ENCODE measurements at places on chromosomes 5 and 9.
A peak's percentile ranks its signal among the peaks of the same experiment; 100 is the strongest.

GRCh38 chr5:62791059-62791458, 212.4 kb downstream of the LRRC70 start:
- DNase-seq = no peak

GRCh38 chr5:157858527-157859226, at the start of gene CLINT1:
CLINT1 (minus strand) TSS chr5:157859145; CDS start chr5:157858970, 175 bp downstream.
- peak; percentile 89 for DNase-seq

GRCh38 chr9:111854799-111855198, 41.8 kb upstream of the UGCG start:
- no peak for DNase-seq

DNA sequence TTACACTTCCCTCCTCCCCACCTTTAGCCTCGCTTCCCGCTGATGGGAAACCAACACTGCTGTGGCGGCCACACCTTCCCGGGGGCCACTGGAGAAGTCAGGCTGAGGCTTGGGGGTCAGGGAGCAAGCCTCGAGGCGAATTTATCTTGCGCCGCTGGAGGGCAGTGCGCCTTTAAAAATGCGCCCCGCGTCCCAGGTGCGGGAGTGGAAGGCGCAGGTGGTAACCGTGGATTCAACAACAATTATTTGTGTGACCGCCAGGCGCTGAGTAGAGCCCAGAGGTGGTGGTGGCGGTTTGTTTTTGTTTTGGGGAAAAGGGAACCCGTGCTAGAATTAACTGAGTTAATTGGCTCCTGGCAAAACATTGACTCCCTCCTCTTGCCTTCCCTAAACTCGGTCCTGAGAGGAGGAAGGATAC, 1.1 kb downstream of the CFAP77 start:
- peak; percentile 40 for DNase-seq

GRCh38 chr9:72292874-72293607, 72.0 kb downstream of the ZFAND5 start:
- peak; percentile 24 for DNase-seq

DNA sequence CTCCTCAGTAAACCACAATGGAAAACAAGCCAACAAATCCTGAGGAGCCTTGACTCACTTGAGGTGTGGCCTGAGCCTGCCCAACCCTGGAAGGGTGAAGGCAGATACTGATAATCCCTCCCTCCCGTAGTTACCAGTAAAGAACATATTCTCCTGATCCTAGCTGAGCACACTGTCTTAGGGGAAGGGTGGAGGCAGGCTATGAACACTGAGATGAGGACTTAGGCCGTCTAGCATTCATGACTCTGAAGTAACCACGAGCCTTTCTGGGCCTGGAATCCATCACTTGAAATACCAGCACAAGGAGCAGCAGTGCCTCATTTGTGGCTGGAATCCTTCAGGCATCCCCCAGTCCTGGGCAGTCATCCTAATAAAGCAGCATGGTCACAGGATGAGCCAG, 124.5 kb upstream of the PRLR start:
- no peak for DNase-seq

DNA sequence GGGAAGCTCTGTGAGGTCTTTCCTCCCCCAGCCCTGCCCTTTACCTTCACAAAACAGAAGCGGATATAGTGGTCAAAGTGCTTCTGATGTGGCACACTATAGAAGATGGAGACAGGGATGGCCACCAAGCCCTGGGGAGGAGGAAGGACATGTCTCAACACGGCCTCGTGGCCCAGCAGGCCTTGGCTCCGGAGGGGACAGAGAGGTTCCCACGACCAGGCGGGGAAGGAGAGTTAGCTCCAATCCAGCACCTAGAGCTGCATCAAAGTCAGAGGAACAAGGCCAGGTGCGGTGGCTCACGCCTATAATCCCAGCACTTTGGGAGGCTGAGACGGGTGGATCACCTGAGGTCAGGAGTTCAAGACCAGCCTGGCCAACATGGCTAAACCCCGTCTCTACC, 4.1 kb upstream of the SPOUT1 start:
- no peak for DNase-seq

DNA sequence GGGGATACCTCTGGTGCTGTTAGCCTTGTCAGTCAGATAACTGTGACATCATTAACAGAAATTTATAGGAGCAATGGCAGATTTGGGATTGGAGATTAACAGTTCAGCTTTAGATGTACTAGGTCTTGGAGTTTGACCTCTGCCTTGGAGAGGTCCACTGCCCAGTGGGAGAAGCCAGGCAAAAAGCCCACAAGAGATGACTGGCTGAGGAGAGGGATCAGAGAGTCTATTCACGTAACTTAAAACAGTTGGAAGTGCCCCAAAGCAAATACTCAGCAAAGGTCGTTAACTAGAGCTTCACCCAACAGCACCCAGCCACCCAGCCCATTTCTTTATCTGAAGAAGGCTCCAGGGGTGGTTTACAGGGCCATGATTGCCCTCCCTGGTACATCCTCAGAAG, 232.7 kb upstream of the PPP1R2B start:
- no peak for DNase-seq

GRCh38 chr5:118233606-118234005, 754.7 kb downstream of the DTWD2 start:
- no peak for DNase-seq

GRCh38 chr5:170644501-170644900, 139.0 kb upstream of the GABRP start:
- no peak for DNase-seq

DNA sequence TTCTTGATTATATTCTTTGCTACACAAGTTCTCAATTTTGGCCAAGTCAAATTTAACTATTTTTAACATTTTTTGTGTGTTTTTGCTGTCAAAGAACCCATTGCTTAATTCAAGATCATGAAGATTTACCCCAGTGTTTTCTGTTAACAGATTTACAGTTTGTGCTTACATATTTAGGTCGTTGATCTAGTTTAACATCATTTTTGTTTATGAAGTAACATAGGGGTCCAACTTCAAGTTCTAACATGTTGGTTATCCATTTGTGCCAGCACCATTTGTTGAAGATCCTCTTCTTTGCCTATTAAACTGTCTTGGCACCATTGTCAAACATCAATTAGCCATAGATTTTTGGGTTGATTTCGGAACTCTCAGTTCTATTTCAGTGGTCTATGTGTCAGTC, 71.0 kb downstream of the CCDC192 start:
- DNase-seq = no peak

- no peak for DNase-seq
These were observed 130.0 kb downstream of the PIK3R1 start for GRCh38 chr5:68345582-68345981.

- no peak for DNase-seq
These were observed 48.7 kb upstream of the ACTBL2 start for GRCh38 chr5:57531333-57531732.

DNA sequence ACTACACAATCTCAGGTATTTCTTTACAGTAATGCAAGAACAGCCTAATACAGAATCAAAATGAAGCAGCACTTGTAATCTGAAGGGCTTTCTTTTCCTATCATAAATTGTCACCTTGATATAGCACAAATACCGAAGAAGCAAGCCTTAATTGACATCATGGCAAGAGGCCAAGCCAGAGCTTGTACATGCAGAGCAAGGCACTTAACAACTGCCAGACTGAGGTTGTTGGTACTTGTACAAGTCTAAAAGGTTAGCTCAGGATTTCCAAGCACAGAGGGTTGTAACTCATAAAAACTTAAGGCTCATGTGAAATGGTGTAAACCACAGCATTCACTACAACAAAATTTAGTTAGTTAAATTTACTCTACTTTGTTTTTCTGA, 158.8 kb upstream of the SPEF2 start:
- DNase-seq = peak; percentile 16

All from HEK293T (cell line).